Skeletal muscle cell (primary cell): ENCODE measurements at places on chromosomes 1 and 21.

GRCh38 chr1:173255214-173255813 lies 48.2 kb upstream of the TNFSF4 start:
- peak; percentile 16 for DNase-seq

- no peak for DNase-seq
Observed at GRCh38 chr1:211479624-211480023, 12.3 kb downstream of the RD3 start.

DNA sequence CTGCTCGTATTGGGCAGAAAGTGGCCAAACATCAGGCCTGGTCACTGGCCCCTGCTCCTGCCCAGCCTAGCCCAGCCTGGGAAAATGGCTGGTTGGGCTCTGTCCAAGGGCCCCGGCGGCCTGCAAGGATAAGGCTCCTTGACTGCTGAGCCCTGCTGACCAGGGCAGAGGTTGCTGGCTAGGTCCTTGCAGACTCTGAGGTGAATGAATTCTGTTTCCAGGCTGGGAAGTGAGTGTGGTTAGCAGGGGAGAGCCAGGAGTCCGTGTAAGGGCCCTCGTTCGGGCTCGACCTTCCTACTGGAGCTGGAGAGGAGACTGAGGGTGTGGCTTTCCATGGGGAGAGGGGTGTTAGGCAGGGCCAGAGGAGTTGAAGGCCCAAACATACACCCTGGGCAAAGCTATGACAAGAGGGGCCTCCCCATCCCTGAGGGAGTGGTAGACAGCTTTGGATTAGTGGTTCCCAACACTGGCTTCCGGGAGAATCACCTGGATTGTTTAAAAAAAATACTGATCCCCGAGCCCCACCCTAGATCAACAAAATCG lies 20.6 kb downstream of the CSF1 start:
- DNase-seq, result peak; percentile 44

- no peak for DNase-seq
Observed at GRCh38 chr1:201094832-201095231, 17.4 kb downstream of the CACNA1S start.
